Motor neuron (in vitro differentiated cells): ENCODE measurements at places on chromosomes 1 and 21. TPM values are rescaled to one million over a fixed set of nuclear protein-coding genes. Genes with fewer than 3 reads are reported as not detected.

Gene DNASE2B
- total RNA-seq: not detected in 2 replicates

Gene MLLT11
- total RNA-seq: 194 and 201 TPM in 2 replicates

DNA sequence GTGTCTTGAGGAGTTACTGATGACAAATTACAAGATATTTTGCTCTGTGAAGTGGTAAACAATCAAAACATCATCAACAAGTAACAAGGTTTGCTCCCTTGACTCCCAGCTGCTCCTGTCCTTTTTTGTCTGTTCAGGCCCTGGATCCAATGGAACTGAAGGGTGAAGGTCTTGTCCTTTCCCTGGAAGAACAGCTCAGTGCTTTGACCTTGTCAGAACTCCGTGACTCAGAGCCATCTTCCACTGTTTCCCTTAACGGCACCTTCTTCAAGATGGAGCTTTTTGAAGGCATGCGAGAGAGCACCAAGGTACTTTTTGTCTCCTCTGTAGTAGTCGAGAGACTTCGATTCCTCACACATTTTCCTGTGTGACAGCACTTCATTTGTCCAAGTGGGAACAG, 29.0 kb downstream of the TRIM45 start:
- no peak for ATAC-seq

GRCh38 chr1:151968058-151968457, 25.6 kb downstream of the S100A10 start:
- peak; percentile 17 for ATAC-seq

GRCh38 chr1:112263042-112263441, 133.0 kb upstream of the CTTNBP2NL start:
- ATAC-seq: peak; percentile 59

Gene ATP6V1G3
- total RNA-seq: not detected in 2 replicates

Gene GNAT2
- 0.41 TPM in 1 of 2 replicates, not detected in the other for total RNA-seq

DNA sequence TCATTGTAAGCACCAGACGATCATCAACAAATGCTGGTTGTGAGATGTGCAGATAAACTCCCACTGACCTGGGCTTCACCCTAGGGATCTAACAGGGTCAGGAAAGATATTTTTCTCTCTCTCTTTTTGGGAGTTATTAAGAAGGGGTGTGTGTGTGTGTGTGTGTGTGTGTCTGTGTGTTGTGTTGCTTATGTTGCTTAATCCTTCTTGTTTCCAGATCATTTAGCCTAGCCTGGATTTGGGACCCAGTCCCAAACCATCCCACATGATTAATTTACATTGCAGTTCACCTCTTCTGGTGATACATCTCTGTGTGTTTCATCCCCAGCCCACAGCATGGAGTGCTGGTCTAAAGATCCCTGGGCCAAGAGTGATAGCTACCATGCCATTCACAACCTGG, 122.8 kb upstream of the IPO9 start:
- ATAC-seq: no peak

- ATAC-seq: peak; percentile 67
Measured at GRCh38 chr1:3611170-3612019, at the start of gene MEGF6. Gene MEGF6, minus strand, starts transcription at chr1:3611508. Its CDS starts 240 bp downstream, at chr1:3611268.

Gene NFASC
- 57.1 and 57.7 TPM in 2 replicates for total RNA-seq

GRCh38 chr1:26993237-26994019, at the start of gene TRNP1:
Gene TRNP1, plus strand, starts transcription at chr1:26993692. Its CDS starts 95 bp downstream, at chr1:26993787.
- peak; percentile 80 for ATAC-seq

Gene PRKAA2
- 8.8 and 9.3 TPM in 2 replicates for total RNA-seq

DNA sequence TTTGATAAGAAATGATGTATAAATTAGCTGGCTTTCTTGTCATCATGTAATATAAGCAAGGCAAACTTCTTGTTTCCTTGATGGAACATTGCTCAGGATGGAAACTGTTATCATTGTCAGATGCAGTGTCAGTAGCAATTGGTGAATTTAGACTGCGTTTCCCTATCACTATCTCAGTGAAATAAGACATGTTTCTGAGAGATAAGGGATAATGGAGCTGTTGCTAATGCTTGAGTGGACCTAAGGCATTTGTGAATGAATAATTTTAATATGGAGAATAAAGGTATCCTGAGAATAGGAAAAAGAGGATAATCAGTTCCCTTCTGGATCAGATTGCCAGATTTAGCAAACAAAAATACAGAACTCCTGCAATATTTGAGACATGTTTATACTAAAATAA, 160.9 kb downstream of the HLX start:
- ATAC-seq: no peak

DNA sequence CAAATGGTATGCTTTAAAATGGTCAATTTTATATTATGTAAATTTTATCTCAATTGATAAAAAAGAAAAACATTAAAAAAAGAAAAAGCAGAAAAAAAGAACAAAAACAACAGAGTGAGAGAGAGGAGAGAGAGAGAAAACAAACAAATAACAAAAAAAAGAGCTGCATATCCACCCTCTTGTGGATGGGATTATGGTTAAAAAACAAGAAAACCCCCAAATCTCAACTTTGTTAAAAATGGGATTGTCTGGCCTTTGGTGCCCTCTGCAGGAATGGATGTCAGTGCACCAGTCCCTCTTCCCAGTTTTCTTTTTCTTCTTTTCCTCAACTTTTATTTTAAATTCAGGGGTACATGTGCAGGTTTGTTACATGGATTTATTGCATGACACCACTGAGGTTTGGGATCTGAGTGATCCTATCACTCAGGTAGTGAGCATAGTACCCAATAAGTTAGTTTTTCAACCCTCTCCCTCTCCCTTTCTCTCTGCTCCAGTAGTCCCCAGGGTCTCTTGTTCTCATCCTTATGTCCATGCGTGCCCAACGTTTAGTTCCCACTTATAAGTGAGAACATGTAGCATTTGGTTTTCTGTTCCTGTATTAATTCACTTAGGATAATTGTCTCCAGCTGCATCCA, 28.1 kb downstream of the RNF187 start:
- ATAC-seq: no peak

Gene HPCAL4
- 0.81 and 1.4 TPM in 2 replicates for total RNA-seq

DNA sequence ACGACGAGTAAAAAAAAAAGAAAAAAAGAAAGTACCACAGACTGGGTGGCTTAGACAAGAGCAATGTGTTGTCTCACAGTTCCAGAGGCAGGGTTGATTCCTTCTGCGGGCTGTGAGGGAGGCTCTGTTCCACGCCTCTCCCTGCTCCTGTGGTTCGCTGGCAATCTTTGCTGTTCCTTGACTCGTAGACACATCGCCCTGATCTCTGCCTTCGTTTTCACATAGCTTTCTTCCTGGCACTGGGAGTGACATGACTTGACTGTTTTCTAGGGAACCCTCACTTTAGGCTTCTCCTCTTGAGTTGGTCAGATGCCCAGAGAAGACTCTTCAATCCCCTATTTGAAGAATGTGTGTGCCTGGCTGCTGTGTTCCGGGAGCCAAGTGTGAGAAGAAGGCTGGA, 133.6 kb downstream of the TM2D1 start:
- no peak for ATAC-seq

- ATAC-seq: peak; percentile 46
Measured at GRCh38 chr1:12049616-12050015, 13.5 kb upstream of the TNFRSF8 start.

- ATAC-seq: no peak
Measured at GRCh38 chr1:198499588-198499987, 40.9 kb downstream of the ATP6V1G3 start.

- ATAC-seq: no peak
Measured at GRCh38 chr1:35080171-35080854, 1.1 kb downstream of the ZMYM1 start.

DNA sequence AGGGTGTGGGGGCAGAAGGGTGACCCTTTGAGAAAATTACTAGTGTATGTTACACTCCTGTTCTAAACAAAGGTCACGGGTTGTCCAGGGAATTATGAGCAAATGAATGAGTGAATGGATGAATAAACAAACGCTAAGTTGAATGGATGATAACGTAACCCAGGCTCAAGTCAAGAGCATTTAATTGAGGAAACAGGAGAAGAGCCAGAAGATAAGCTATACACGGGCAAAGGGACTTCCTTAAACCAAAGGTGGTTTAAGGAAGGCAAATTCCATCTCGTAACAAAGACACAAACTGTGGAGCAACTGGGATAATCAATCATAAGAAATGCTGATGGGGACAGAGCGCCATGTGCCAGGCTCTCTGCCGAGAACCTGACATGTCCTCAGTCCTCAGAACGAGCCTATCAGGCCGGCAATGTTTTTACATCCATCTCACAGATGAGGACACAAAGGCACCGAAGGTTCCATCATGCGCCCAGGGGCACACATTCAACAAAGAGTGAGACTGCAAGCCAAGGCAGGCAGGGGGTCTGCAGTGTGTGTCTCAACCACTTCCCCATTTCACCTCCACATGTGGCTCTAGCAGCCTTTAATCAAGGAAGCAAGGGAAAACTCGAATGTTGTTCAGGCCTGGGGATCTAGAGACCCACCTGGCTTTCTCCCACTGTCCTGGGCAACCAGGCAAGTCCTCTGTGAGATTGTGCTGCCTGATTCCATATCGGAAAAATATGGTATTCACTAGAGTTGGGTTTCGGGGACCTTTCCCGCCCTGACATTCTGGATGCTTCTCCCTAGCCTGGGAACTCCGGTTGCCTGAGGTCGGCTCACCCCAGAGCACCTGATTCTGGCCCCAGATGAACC, 126.8 kb upstream of the EDN2 start:
- ATAC-seq: no peak

DNA sequence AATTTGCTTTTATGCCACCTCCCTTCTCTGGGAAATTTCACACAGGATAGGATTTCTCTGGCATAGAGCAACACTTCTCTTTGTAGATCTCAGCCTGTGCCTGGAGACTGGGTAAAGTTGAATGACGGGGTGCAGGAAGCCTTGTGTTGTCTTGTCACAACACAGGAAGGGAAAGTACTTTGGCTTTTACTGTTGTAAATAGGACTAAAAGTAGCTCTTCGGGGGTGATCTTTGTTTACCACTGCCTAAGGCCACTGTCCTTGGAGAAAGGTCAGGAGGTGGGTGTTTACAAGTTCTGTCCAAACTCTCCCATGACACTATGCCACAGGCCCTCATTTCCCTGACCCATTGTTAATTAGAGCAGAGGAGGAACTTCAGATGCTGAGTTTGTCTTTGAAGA, 139.7 kb downstream of the FGGY start:
- ATAC-seq: no peak

Gene HHAT
- total RNA-seq: 4.8 and 5.3 TPM in 2 replicates

Gene LMOD1
- total RNA-seq: 1.0 and 1.4 TPM in 2 replicates

Gene RCSD1
- total RNA-seq: 0.05 and 0.19 TPM in 2 replicates

DNA sequence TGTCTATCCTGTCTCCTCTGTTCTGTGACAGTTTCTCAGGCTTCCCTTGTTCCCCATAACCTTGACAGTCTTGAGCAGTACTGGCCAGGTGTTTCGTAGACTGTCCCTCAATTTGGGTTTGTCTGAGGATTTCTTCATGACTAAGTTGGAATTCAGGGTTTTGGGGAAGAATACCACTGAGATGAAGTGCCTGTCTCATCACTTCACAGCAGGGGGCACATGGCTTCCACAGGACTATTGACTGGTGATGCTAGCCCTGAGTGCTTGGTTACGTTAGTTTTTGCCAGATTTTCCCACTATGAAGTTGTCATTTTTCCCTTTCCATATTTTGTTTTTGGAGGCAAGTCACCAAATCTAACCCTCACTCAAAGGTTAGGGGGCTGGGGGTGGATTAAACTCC, 45.7 kb downstream of the CDCP2 start:
- ATAC-seq: no peak

DNA sequence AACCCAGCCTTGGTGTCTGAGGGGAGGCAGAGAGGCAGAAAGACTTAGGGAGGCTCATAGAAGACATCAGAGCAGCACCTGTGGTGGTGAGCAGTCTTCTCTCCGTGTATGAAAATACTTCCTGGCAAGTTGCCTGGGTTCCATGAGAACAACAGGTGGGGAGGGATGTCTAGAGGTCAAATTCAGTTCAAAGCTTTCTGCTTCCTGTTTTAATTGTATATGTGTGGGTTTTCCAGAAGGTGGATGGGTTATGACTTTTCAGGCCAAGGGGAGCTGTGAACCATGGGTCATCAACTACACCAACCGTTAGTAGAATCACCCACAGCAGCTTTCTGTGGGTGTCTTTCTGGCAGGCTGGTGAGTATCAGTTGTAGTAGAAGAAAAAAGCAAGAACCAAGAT, 4.1 kb upstream of the FCRL2 start:
- no peak for ATAC-seq
